CD4-positive, alpha-beta T cell treated with Interleukin-1 beta for 1 hour (primary cell): ENCODE measurements at places on chromosomes 7 and 10.

- DNase-seq, result no peak
These were observed 3.3 kb upstream of the ZCCHC24 start for GRCh38 chr10:79448732-79449049.

DNA sequence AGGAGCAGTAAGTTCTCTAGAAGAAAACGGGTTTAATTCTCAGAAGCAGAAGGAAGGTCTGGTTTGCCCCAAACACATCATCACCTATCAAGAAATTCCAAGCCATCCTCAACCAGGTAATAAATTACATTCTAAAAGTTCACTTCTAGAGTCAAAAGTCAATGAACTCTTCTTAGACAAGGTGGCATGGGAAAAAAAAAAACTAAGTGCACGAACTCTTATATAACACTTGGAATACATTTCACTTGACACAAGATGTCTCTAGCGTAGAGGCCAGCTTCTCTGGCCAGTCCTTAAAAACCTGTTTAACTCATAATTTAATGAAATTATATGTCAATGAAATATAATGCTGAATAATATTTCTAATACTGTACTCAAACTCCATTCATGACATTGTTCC, 172.1 kb upstream of the ASAH2 start:
- no peak for DNase-seq

GRCh38 chr7:45001826-45002225, 1.8 kb downstream of the CCM2 start:
- DNase-seq, result no peak

GRCh38 chr7:66452165-66452564, 176.5 kb upstream of the KCTD7 start:
- no peak for DNase-seq
